CD8-positive, alpha-beta memory T cell (primary cell): ENCODE measurements at places on chromosomes 2 and 18. TPM values are rescaled to one million over a fixed set of nuclear protein-coding genes. Genes with fewer than 3 reads are reported as not detected.

PKDCC gene
- 0.28 TPM for total RNA-seq

ALPG gene
- total RNA-seq, result not detected

FBXO15 gene
- 0.77 TPM for total RNA-seq

CFC1 gene
- not detected for total RNA-seq

SCYGR4 gene
- not detected for total RNA-seq

ATP5MC3 gene
- 416 TPM for total RNA-seq

NOSTRIN gene
- not detected for total RNA-seq

ADGRF3 gene
- total RNA-seq, result 4.0 TPM

PSMA8 gene
- 1.4 TPM for total RNA-seq

DSC1 gene
- total RNA-seq, result 0.18 TPM

KCNF1 gene
- total RNA-seq, result not detected

CCDC102B gene
- 1.1 TPM for total RNA-seq

SOX11 gene
- not detected for total RNA-seq

GPR75 gene
- total RNA-seq, result 2.1 TPM

MFSD2B gene
- total RNA-seq, result not detected

SLC35F6 gene
- 11.5 TPM for total RNA-seq

IRS1 gene
- 3.9 TPM for total RNA-seq

RAB17 gene
- total RNA-seq, result not detected

CMPK2 gene
- 0.62 TPM for total RNA-seq

UGT1A4 gene
- not detected for total RNA-seq

CDH19 gene
- not detected for total RNA-seq

STRN gene
- total RNA-seq, result 26.9 TPM

CERKL gene
- total RNA-seq, result not detected

STPG4 gene
- not detected for total RNA-seq

DSG1 gene
- not detected for total RNA-seq

IL36G gene
- not detected for total RNA-seq

DSEL gene
- 0.24 TPM for total RNA-seq

UBXN4 gene
- total RNA-seq, result 85.5 TPM

RBFA gene
- 40.6 TPM for total RNA-seq

GPR39 gene
- not detected for total RNA-seq

LRRTM1 gene
- not detected for total RNA-seq

NPC1 gene
- total RNA-seq, result 34.3 TPM

AQP12B gene
- not detected for total RNA-seq

NCKAP5 gene
- total RNA-seq, result not detected

C2orf81 gene
- 3.2 TPM for total RNA-seq

FHOD3 gene
- not detected for total RNA-seq
